Posterior vena cava (tissue), 2 donors: ENCODE measurements at places on chromosomes 4 and X.

DNA sequence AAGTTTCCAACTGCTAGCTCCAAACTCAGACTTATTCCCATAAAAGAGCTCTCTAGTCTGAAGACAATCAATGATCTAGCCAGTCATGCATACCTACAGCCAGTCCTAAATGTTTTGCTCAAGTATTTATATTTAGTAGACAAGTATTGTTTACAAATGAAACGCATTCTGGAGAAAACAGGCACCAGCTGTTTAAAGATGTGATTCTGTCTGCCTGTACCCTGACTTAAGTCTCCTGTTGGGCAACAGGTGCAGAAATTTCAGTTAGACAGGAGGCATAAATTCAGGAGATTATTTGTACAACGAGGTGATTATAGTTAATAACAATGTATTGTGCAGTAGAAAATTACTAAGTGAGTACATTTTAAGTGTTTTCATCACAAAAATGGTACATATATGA, 28.9 kb downstream of the LNX1 start:
- DNase-seq = no peak

DNA sequence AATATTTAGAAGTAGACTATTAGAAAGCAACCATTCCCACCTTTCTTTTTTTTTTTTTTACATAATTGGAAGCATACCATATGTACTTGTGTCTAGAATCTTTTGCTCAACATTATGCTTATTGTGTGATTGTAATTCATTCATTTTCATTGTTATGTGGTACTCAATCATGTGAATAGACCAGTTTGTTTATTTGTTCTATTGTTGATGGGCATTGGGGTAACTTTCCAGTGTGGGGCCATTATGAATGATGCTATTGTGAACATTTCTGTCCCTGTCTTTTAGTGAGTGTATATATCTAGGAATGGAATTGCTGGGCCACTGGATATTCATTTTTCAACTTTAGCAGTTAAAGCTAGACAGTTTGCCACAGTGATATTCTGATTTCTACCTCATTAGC, 62.5 kb upstream of the MCUB start:
- no peak for DNase-seq

- DNase-seq = no peak
These were observed 71.9 kb downstream of the ATG4A start for GRCh38 chrX:108163333-108164082.

GRCh38 chr4:36269101-36269500, 12.3 kb upstream of the DTHD1 start:
- no peak for DNase-seq

GRCh38 chr4:162350331-162350730, 186.5 kb upstream of the FSTL5 start:
- DNase-seq = no peak

- no peak for DNase-seq
These were observed 4.3 kb downstream of the EPHA5 start for GRCh38 chr4:65665771-65666523.

DNA sequence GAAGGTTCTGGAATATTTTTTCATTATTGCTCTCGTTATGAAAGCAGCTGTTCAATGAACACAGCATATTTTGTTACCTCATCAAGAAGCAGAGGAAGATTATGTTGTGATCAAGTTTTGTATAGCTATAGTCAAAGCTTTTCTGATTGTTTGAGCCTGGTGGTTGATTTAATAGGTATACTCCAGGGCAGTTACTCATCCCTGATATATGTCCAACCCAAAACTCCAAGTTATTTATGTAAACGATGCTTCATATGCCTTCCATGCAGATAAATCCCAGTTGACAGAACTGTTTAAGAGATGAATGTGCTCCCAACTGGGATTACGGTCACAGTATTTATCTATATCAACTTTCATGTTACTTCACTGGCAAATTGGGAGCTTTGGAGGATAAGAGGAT, 19.1 kb downstream of the NAA11 start:
- no peak for DNase-seq

DNA sequence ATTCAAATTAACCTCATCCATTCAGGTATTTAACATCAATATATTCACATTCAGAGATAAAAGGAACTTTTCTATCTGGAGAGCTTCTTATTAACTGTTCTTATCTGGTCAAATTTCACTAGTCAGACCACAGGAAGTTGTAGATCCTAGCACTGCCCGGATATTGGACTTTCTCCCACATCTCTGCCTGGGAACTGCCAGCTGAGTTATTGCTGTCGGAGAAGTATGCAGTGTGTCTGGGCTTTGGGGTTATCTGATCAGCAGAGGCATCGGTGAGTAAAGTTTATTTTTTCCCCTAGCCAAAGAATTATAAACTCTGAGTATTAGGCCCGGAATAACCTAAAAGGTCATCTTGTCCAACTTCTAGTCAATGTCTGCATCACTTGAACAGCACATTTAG, 45.1 kb downstream of the OR13H1 start:
- DNase-seq = no peak

- DNase-seq = peak; percentile 57
These were observed 85.1 kb downstream of the FAM53A start for GRCh38 chr4:1599026-1599481.

- DNase-seq = no peak
These were observed 348.5 kb downstream of the INPP4B start for GRCh38 chr4:142497606-142498005.

DNA sequence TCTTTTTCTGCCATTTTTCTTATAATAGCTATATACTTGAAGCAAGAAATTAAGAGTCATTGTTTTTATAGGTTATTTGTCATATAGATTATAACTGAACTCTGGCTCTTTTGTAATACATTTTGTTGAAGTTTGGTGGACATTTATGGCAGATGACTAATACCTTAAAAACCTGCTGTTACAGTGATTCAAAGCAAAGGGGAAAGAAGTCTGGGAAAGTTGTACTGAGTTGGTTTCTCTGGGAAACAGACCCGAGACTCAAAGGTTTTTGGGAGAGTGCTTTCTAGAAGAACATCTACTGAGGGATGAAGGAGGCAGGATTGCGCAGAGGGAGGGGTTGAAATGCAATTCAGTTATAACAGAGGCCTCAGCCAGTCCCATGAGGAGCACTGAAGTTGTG, 35.9 kb downstream of the NAP1L5 start:
- DNase-seq = no peak

- DNase-seq = peak; percentile 86
These were observed 20.1 kb upstream of the ARAF start for GRCh38 chrX:47540754-47541538.

GRCh38 chr4:8355864-8356565, 84.5 kb downstream of the ACOX3 start:
- peak; percentile 40 for DNase-seq

- no peak for DNase-seq
These were observed 1.1 kb downstream of the PLXNA3 start for GRCh38 chrX:154458954-154459778.

GRCh38 chrX:55142206-55142918, 53.5 kb downstream of the PAGE2 start:
- DNase-seq = no peak

DNA sequence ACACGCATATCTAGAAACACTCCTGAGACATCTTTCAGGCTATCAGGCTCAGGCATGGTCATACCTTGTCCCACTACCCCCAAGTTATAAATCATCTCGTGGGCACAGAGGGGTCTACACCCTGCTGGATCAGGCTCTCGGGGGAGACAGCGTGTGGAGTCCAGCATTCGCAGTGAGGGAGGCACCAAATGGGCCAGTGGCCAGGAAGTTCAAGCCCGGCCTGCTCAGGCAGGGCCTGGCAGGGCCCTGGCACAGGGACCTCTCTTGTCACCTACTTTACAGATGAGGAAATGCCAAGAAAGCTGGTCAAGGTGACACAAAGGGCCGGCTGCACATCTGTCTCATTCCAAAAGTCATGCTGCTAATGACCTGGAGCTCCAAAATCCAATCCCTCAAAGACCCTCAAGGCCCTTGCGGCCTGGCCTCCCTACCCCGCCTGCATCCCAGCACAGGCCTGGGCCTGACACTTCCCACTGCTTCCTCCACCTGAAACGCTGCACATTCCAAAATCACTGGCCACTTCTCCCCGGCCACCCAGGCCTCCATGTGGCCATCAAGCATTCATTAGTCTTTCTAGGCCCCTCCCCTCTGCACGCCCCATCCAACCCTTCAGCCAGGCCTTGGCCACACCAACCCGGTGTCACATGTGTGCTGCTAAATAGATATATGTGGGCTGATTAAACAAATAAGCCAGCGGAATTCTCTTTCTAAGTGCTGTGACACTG, 35.6 kb downstream of the ACOX3 start:
- peak; percentile 81 for DNase-seq

GRCh38 chr4:78059524-78059889, 2.4 kb downstream of the FRAS1 start:
- no peak for DNase-seq

GRCh38 chr4:18021470-18021719, 160 bp downstream of the LCORL start:
- DNase-seq = no peak
